ENCODE measurements at places on chromosomes 7 and 10.
A peak's percentile ranks its signal among the peaks of the same experiment; 100 is the strongest.

DNA sequence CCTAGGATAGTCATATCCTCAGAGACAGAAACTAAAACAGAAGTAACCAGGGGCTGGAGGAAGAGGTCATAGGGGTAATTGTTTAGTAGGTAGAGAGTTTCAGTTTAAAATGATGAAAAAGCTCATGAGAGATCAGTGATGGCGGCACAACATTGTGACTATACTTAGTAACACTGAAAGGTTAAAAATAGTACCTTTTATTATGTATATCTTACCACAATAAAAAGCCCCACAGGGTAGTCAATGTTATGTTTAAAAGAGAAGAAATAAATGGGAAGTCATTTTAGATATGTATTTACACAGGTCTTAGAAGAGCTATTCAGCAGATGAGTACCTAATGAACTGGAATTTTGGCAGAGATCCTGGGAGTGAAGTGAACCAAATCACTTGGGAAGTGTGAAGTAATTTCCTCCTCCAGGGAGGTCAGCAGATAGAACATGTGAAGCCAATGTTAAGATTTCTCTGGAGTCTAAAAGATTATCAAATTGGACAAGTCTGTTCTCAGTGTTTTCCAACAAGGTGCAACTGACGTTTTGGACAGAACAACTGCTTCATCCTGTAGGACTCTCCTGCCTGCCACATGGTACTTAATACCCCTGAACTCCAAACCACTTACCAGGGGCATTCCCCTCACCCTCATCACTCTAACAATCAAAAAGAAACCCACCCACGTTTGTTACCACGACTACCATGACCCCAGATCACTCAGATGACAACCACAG is 6.4 kb downstream of the CDCA7L start:
- no peak for DNase-seq

DNA sequence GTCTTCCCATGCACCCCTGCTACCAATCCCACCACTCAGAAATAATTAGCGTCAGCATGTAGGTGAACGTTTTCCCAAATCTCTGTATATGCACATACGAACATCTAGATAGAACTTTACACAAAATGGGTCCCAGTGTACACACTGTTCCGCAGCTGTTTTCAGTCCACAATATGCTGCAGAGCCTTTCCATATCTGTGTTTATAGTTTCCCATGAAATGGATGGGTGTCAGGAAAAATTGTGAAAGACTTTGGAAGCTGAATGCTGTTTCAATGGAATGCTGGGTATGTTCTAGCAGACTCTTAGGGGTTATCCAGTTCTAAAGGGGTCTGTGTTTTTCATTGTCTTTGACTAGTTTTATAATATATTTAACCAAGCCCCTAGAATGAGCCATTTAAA is 13.8 kb downstream of the GRK5 start:
- no peak for DNase-seq

GRCh38 chr7:142855756-142856564 is 1.1 kb downstream of the EPHB6 start:
- DNase-seq = no peak

- DNase-seq = no peak
Measured at GRCh38 chr10:61943674-61944378, 42.3 kb downstream of the ARID5B start.

DNA sequence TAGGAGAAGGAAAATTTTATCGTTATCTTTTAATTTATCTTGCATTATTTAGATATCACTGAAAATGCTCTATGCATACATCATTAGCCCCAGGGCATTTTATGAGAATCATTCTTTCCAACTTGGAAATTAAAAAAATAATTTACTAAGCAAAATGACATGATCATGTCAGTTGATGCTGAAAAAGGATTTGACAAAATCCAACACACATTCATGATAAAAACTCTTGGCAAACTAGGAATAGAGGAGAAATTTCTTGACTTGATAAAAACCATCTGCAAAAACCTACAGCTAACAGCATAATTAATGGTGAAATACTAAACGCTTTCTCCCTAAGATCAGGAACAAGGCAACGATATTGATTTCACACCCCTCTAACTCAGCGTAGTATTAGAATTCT is 40.2 kb upstream of the RSU1 start:
- no peak for DNase-seq

DNA sequence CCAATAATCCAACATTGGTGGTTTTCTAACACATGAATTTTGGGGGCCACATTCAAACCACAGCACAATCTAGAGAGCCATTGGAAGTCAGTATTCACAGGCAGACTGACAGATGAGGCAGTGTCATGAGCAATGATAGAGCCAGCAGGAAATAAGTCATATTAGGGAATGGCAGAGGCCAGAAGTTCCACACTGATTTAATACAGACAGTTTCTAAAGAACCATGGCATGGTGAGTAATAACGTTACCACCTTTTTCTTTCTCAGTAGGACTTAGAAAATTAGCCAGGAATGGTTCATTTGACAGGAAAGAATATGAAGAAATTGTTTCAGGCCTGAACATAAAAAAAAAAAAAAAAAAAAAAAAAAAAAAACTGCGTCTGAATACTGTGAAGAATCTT is 210.3 kb downstream of the GPAM start:
- no peak for DNase-seq

GRCh38 chr7:153835103-153835502 is 217.1 kb upstream of the DPP6 start:
- no peak for DNase-seq

DNA sequence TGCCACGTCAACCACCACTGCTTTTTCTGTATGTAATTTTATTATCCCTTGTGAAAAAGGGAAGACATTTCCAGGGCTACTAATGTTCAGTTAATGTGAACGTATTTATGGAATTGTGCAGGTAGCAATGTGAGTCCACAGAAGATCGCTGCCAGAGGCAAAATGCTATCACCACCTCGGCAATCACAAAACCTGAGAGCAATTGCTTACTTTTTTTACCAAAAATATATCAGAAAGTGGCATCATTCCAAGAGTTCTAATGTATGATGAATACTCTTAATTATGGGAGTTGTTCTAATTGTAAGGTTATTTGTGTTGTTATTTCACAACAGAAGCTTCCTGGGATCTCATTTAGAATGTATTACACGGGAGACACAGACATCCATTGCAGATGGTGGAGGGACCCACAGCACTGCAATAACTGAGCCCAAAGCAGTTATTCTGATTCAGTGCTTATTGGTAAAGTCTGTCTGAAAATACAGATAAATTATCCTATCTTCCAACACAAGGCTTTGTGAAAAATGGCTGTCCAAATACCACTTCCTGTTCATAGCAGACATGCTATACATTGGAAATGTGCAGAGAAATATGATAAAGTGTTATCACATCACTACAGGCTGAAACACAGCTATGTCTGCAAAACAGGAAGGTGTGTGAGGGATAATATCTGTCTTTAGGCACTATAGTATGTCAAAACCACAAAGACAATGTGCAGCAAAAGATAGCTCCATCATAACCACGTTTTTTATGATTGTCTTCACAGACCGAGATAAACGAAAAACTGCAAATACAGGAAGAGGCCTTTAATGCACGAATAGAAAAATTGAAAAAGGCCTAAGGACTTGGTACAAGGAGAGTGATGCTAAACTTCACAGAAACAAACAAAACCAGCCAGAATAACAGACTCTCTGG is 102.7 kb downstream of the CABCOCO1 start:
- DNase-seq = no peak

- DNase-seq = peak; percentile 60
Measured at GRCh38 chr7:73560109-73560835, 2.8 kb upstream of the BCL7B start.

DNA sequence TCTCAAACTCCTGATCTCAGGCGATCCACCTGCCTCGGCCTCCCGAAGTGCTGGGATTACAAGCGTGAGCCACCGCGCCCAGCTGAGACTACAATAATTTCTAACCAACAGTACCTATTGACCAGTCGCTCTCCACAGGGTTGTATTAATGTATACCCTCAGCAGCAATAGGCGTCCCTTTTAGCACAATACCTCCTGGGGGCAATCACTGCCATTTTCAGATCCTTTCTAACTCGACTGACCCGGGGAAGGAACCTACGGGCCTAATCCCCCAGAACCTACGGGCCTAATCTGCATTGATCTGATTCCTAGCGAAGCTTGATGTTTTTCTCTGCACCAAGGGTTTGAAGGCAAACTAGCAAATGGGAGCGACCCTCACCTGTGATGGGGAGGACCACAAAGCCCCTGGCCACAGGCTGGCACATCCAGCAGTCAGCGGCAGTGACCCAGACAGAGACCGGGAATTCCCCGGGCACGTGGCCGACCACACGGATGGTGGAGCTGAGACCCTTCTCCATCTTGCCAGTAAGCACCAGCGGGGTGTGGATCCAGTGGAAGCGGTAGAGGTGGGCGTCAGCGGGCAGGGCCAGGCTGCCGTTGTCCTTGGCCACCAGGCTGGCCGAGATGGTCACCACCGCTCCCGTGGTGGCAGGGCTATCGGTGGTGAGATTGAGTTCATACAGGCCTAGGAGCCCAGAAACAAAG is 6.9 kb downstream of the TMEM130 start:
- DNase-seq = no peak

DNA sequence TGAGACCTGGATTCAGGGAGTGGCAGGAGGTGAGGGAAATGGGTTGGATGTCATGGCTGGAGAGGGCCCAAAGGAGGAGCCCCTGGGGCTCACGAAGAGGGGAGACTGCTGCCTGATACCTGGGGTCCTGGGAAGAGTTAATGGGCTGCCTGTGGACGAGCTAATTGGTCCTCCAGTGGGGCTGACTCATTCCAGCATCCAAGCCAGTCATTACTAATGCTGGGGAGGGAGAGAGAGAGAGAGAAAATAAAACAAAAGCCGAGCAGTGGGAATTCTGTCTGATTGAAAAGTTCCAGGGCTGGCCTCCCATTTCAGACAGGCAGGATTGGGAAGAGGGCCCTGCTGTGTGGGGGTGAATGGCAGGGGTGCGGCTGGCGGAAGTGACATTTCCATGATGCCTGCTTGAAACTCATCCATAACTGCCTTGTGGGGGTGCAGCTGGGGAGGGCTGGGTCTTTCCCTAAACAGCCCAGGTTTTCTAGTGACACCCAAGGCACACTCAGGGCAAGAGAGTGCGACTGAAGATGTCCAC is 297.8 kb downstream of the RPS24 start:
- no peak for DNase-seq

DNA sequence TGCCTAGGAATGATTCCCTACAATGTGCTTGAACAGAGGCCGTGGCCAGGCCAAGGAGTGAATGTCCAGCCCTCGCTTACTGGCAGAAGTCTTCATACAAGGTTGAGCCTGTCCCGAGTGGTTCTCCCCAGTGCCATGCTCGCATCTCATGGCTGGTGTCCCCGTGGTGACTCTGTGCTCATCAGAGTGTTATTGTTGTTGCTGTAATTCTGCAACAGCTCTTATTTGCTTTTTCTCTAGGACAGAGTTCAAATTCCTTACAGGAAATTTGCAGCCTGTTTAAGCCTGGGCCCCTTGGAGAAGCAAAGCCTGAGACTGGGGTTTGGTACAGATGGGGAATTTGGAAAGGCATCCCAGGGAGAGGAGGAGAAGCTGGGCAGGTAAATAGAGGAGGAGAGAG is 157.7 kb upstream of the PRR15 start:
- no peak for DNase-seq

- peak; percentile 51 for DNase-seq
Measured at GRCh38 chr10:35421553-35422178, 85.4 kb downstream of the CCNY start.

GRCh38 chr10:110222641-110223297 is 15.4 kb downstream of the MXI1 start:
- DNase-seq = no peak

DNA sequence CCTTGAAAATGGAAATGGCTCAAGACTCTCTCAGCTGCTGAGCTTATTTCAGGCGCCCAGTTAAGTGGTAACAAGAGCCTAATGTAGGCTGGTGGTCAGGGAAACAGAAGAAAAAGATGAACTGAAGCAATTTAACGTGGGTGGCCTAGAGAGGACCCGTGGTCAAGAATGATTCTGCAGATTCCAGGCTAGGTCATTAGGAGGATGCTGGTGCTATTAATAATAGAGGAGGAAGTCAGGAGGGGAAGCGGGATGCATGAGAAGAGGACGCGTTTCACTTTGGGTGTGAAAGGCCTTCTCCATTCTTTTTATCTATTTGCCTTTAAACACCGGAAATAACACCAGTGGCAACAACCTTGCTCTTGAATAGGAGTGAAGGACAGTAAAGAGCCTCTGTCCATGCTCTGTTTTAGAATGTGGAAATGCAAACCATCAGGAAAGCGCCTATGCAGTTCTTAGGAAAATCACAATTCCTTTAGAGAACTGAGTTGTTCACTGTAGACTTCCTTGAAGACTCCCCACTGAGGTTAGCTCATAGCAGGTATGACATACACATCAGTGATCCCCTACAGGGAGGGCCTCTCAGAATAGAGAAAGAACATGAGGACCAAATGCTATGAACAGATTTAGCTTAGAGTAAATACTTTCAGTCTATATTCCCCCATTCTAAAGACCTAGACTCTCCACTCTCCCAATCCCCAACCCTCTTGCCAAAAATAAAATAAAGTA is 8.6 kb downstream of the LIPA start:
- no peak for DNase-seq

DNA sequence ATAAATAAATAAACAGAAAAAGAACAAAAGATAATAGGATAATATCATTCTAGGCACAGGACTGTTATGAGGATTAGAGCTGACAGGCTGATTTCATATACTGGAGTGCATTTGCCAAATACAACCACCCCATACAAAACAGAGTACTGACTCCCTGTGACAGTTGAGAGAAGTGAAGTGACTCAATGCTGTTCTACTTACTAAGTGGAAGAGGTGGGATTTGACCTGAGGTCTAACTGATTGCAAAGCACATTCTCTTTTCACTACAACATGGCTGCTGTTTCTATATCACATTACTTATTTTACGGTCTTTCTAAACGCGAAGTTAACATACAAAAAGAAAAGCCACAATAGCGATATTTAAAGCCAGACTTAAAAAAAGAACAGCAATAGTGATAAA is 51.4 kb downstream of the ITGB1 start:
- no peak for DNase-seq

DNA sequence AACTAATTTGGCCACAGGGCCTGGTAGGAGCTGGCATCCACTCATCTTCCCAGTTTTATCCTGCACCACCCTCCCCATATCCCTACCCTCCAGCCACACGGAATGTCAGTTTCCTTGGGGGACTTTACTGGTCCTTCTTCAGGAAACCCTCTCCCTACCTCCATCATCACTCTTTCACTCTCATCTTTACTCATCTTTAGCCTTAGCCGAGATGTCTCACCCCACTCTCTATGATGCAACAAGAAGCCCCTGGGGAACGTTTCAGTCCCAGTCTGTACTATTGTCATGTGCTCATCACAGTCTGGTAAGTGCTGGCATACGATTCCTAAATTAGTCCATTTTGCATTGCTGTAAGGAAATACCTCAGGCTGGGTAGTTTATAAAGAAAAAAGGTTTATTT is 34.9 kb upstream of the TMEM248 start:
- DNase-seq = no peak

- no peak for DNase-seq
Measured at GRCh38 chr10:43427166-43427825, 9.6 kb upstream of the ZNF487 start.

- DNase-seq = no peak
Measured at GRCh38 chr7:40455485-40455884, 320.7 kb downstream of the SUGCT start.

- DNase-seq = no peak
Measured at GRCh38 chr7:65907501-65908198, 34.8 kb downstream of the VKORC1L1 start.

GRCh38 chr7:103771294-103771693 is 218.2 kb downstream of the RELN start:
- no peak for DNase-seq
